ENCODE measurements at places on chromosomes 6 and 20. TPM values are rescaled to one million over a fixed set of nuclear protein-coding genes. Genes with fewer than 3 reads are reported as not detected.

DNA sequence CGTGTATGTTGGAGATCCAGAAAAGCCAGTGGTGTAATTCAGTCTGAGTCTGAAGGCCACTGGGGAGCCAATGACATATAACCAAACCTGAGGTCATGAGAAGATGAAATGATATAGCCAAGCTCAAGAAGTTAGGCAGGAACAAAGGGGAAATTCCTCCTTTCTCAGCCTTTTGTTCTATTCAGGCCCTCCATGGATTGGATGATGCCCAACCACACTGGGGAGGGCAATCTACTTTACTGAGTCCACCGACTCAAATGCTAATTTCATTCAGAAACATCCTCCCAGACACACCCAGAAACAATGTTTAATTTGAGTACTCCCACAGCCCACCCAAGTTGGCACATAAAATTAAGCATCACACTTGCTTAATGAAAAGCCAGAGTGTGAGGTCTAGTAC lies 183.6 kb downstream of the GJA1 start:
- no peaks in the 10 kb centered on the region for H3K36me3 ChIP-seq
- no peak overlapping the region for H3K4me3 ChIP-seq
- DNase-seq = no peak
- H3K4me1 ChIP-seq = no peaks in the 10 kb centered on the region
- H3K27me3 ChIP-seq = no peaks in the 10 kb centered on the region

GRCh38 chr6:138857775-138858174 lies 61.9 kb downstream of the ECT2L start:
- H3K4me3 ChIP-seq = no peak overlapping the region
- H3K27ac ChIP-seq = no peak overlapping the region
- no peaks in the 10 kb centered on the region for H3K36me3 ChIP-seq
- no peaks in the 10 kb centered on the region for H3K4me1 ChIP-seq

DNA sequence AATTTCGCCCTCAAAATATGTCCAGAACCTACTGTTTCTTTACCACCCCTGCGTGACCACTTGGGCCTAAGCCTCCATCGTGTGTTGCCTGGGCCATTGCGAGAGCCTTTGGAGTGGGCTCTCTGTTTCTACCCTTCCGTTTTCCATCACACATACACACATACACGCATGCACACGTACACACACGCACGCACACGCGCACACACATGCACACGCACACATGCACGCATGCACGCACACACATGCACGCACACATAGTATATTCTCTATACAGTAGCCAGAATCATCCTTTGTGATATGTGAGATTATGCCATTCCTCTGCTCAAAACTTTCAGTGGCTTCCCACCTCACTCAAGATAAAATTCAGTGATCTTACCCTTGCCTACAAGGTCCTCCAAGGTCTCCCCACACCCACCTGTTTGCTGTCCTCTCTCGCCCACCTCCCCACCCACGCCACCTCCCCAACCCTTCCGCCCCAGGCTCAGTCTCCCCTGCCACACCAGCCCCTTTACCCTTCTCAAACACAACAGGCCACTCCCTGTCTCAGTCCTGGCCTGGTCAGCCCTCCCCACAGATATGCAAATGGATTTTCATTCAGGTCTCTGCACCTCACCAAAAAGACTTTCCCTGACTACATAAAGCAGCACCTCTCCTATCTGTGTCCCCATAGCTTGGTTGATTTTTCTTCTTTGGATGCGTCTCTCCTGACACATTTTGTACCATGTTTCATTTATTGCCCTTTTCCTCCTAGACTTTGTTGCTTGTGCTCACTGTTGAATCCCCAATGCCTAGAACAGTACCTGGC lies 559.6 kb downstream of the CD83 start:
- H3K4me3 ChIP-seq = no peak overlapping the region
- H3K36me3 ChIP-seq = no peaks in the 10 kb centered on the region
- DNase-seq = no peak
- H3K4me1 ChIP-seq = peaks cover 44% of the 10 kb centered on the region

The HLA-DMB gene
- total RNA-seq = 110 TPM

The RNGTT gene
- total RNA-seq = 23.2 TPM

- H3K27me3 ChIP-seq = no peaks in the 10 kb centered on the region
- H3K27ac ChIP-seq = no peak overlapping the region
- H3K36me3 ChIP-seq = no peaks in the 10 kb centered on the region
- H3K4me3 ChIP-seq = no peak overlapping the region
- no peaks in the 10 kb centered on the region for H3K4me1 ChIP-seq
These were observed 31.5 kb upstream of the ADTRP start for GRCh38 chr6:11810039-11810541.

DNA sequence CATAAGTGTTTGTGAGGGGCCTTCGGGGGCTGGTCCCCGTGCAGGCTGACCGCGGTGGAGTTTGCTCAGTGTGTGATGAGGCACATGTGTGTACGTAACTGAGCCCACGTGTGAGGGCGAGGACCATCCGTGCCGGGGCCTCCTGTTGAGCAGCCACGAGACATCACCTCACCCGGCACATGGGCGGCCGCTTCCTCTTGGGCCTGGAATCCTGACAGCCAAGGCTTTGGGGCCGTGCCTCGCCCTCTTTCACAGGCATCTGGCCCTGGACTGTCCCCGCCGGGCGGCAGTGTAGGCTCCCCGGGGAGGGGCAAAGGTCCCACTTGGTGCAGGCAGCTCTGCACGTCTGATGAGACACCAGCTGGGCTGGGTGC lies 202.3 kb downstream of the DLL1 start:
- no peak overlapping the region for H3K27ac ChIP-seq
- no peak for DNase-seq
- H3K4me3 ChIP-seq = no peak overlapping the region
- peaks cover 23% of the 10 kb centered on the region for H3K4me1 ChIP-seq
- no peaks in the 10 kb centered on the region for H3K27me3 ChIP-seq

The NOTCH4 gene
- total RNA-seq = 2.5 TPM

GRCh38 chr6:128560966-128561365 lies 40.6 kb upstream of the PTPRK start:
- no peaks in the 10 kb centered on the region for H3K27me3 ChIP-seq
- no peak overlapping the region for H3K4me3 ChIP-seq
- no peak for DNase-seq
- no peaks in the 10 kb centered on the region for H3K36me3 ChIP-seq
- H3K4me1 ChIP-seq = no peaks in the 10 kb centered on the region

DNA sequence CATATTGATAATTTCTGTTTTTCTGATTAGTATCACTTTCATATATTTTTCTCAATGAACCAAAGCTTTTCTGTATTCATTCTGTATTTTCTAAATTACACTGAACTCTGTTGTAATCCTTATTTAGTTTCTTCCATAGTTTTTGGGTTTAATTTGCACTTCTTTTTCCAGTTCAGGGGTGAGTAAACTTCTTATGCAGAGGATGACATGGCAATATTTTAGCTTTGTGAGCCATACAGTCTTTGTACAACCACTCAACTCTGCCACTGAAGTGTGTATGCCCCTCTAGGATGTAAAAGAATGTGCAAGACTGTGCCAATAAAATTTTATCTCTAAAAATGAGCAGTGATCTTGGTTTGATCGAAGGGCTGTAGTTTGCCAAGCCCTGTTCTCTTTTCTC lies 239.0 kb upstream of the CITED2 start:
- H3K36me3 ChIP-seq = no peaks in the 10 kb centered on the region
- no peaks in the 10 kb centered on the region for H3K27me3 ChIP-seq
- no peak overlapping the region for H3K4me3 ChIP-seq
- DNase-seq = no peak
- no peak overlapping the region for H3K27ac ChIP-seq

DNA sequence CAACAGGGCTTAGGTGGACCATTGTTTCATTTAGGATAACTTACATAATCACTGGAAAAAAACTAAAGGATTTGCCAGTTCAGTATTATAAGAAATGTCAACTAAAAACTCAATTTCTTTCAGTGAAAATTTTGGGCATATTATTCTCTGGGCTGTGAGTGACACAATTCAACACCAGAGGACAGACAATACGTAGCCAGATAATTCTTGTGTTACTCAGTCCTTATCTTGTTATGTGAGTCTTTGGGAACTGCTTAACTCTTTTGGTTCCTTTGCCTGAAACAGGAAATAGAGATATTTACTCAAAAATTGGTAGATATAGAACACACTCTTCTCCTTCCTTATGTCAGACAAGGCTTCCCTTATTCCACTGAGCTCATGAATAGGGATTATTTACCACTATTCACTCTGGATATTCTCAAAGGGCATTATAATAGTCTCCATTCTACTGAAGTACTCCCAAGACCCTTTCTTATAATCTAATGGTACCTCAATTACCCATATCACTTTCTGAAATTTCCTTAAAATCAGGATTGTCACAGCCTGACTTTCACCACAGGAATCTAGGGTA lies 4.9 kb upstream of the BEND6 start:
- H3K27me3 ChIP-seq = peaks cover 20% of the 10 kb centered on the region
- H3K27ac ChIP-seq = no peak overlapping the region
- no peak overlapping the region for H3K4me3 ChIP-seq
- H3K36me3 ChIP-seq = no peaks in the 10 kb centered on the region
- DNase-seq = no peak

DNA sequence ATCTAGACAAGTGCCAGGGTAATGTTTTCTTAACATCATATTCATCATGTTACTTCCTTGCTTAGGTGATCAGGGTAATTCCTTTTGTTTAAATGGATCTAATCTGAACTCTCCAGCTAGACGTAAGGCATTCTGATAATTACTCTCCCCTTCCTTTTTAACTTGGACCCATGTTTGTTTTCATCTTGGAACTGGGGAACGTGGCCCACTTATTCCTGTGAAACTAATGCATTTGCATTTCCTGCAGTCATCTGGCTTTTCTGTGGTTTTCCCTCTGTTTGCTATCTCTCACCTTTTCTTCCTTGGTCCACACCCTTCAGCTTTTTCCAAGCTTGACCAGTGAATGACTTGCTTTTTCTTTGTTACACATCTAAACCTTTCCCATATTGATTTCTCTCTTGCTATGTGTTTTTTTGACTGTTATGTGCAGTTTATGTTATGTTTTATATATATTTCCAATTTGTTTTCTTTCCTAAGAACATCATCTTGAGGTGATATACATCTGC lies 33.3 kb downstream of the SLX4IP start:
- H3K27me3 ChIP-seq = no peaks in the 10 kb centered on the region
- H3K36me3 ChIP-seq = no peaks in the 10 kb centered on the region
- H3K4me1 ChIP-seq = no peaks in the 10 kb centered on the region
- H3K27ac ChIP-seq = no peak overlapping the region

DNA sequence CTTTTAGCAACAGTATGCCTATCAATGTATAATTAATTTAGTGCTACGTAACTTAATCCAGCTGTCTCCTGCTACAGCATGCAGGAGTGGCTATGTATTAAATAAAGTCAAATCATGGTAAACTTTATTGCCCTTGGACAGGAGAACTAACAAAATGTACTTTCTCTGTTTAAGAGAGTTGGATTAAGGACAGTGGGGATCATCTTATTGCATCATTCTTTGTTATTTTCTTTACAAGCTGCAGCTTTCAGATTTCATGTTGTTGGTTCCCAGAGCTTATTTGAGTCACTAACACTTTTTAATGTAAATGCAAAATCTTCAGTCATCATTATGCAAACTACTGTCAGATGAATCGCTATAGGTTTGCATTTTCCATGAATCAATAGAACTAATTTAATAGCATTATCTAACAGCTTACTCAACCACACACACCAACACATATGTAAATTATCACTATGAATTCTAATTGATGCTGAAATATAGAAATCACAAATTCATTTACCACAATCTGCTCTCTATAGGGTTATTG lies 424.7 kb downstream of the MMUT start:
- H3K4me3 ChIP-seq = no peak overlapping the region
- no peaks in the 10 kb centered on the region for H3K36me3 ChIP-seq
- no peaks in the 10 kb centered on the region for H3K4me1 ChIP-seq
- H3K27me3 ChIP-seq = no peaks in the 10 kb centered on the region
- H3K27ac ChIP-seq = no peak overlapping the region

The HLA-DMA gene
- total RNA-seq = 85.0 TPM

GRCh38 chr6:148593130-148593812 lies 153.6 kb upstream of the UST start:
- H3K36me3 ChIP-seq = no peaks in the 10 kb centered on the region
- no peak overlapping the region for H3K4me3 ChIP-seq
- no peak for DNase-seq
- H3K27me3 ChIP-seq = no peaks in the 10 kb centered on the region
